ENCODE measurements at places on chromosomes 7 and 10. TPM values are rescaled to one million over a fixed set of nuclear protein-coding genes. Genes with fewer than 3 reads are reported as not detected.

The SYCE1 gene
- total RNA-seq = not detected

The PLXDC2 gene
- total RNA-seq = 10.2 TPM

The CHRM2 gene
- not detected for total RNA-seq

The IGFBP3 gene
- total RNA-seq = 5.5 TPM

The C10orf53 gene
- not detected for total RNA-seq

The MDFIC gene
- 73.8 TPM for total RNA-seq

The SLC13A4 gene
- not detected for total RNA-seq

The PHKG1 gene
- 0.52 TPM for total RNA-seq

The WDFY4 gene
- 0.11 TPM for total RNA-seq

The SRRM3 gene
- 1.7 TPM for total RNA-seq

The UBN2 gene
- total RNA-seq = 3.5 TPM

The CPVL gene
- total RNA-seq = 0.33 TPM

The CACNA2D1 gene
- 5.0 TPM for total RNA-seq

The ZNF488 gene
- not detected for total RNA-seq

The FAM221A gene
- total RNA-seq = 5.9 TPM

The HTR5A gene
- total RNA-seq = not detected

The TAS2R5 gene
- total RNA-seq = 0.11 TPM

The RASA4B gene
- total RNA-seq = 3.8 TPM

The POU6F2 gene
- total RNA-seq = not detected

The TACR2 gene
- 0.11 TPM for total RNA-seq

The CFAP58 gene
- total RNA-seq = 3.4 TPM

The WASHC2A gene
- total RNA-seq = 34.7 TPM

The DIP2C gene
- 13.9 TPM for total RNA-seq

The CCL26 gene
- not detected for total RNA-seq

The CLRN3 gene
- 0.33 TPM for total RNA-seq

The HKDC1 gene
- total RNA-seq = under 0.01 TPM

The C10orf67 gene
- total RNA-seq = under 0.01 TPM

The HOXA4 gene
- total RNA-seq = 0.43 TPM

The EIF3B gene
- total RNA-seq = 143 TPM

The MYL10 gene
- not detected for total RNA-seq

The GIMAP5 gene
- 420 TPM for total RNA-seq

The GIMAP7 gene
- 139 TPM for total RNA-seq

The FXYD4 gene
- not detected for total RNA-seq

The IFIT2 gene
- total RNA-seq = 8.9 TPM

The AVL9 gene
- total RNA-seq = 44.1 TPM

The NPC1L1 gene
- total RNA-seq = not detected

The BBIP1 gene
- 21.0 TPM for total RNA-seq

The LBX1 gene
- not detected for total RNA-seq

The TASOR2 gene
- 39.4 TPM for total RNA-seq

The DLX5 gene
- not detected for total RNA-seq

The CABCOCO1 gene
- 0.11 TPM for total RNA-seq

The OR2A42 gene
- not detected for total RNA-seq

The STYXL1 gene
- 25.4 TPM for total RNA-seq

The C7orf57 gene
- total RNA-seq = not detected

The PAPOLB gene
- total RNA-seq = 0.11 TPM

The MACROH2A2 gene
- total RNA-seq = not detected

The CCDC186 gene
- 16.4 TPM for total RNA-seq

The ORC5 gene
- 25.9 TPM for total RNA-seq

The TBL2 gene
- total RNA-seq = 56.5 TPM

The OLAH gene
- 0.26 TPM for total RNA-seq

The AKR1D1 gene
- total RNA-seq = not detected

The SPDYE17 gene
- not detected for total RNA-seq

The IQUB gene
- total RNA-seq = 0.17 TPM

The RPEL1 gene
- total RNA-seq = 0.09 TPM

The CACNB2 gene
- total RNA-seq = not detected

The OPTN gene
- total RNA-seq = 90.8 TPM

The ELN gene
- total RNA-seq = 12.4 TPM

Measured in dermis lymphatic vessel endothelial cell (primary cell).